ENCODE measurements at places on chromosomes 5 and 9. TPM values are rescaled to one million over a fixed set of nuclear protein-coding genes. Genes with fewer than 3 reads are reported as not detected.

DNA sequence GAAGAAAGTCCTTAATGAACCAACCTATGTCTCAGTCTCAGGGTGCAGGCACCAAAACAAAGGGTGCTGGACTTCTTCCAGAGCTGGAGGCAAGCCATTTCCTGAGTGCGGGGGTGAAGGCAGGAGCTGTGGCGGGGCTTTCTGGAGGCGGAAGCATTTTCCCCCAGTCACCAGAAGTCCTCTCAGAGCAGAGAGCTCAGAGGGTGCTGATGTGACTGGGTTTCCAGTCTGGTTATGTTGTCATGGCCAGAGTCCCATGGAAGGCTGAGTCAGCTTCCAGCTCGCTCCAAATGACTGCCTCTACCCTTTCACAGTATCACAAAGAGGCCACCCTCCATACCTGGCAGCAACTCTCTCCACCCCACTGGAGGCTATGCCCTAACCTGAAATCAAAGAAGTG is 86.0 kb downstream of the TRPC7 start:
- DNase-seq, result no peak

RFX3 gene
- total RNA-seq, result 2.5 TPM

ZSWIM6 gene
- 10.8 TPM for total RNA-seq

GRCh38 chr9:116000748-116001329 is 152.8 kb upstream of the PAPPA start:
- no peak for DNase-seq

GRCh38 chr5:32283539-32284377 is 29.0 kb downstream of the MTMR12 start:
- DNase-seq, result peak; percentile 68

SLC6A18 gene
- total RNA-seq, result not detected

- no peak for DNase-seq
These were observed 247.9 kb upstream of the IRX1 start for GRCh38 chr5:3347741-3348140.

All from IMR-90 (cell line).